A172 (cell line): ENCODE measurements at places on chromosomes 16 and 17. TPM values are rescaled to one million over a fixed set of nuclear protein-coding genes. Genes with fewer than 3 reads are reported as not detected.

- no peak for DNase-seq
These were observed 129.7 kb upstream of the CHMP6 start for GRCh38 chr17:80861892-80862291.

GRCh38 chr16:11165894-11166665 lies 89.9 kb downstream of the SOCS1 start:
- no peak for DNase-seq

- no peak for DNase-seq
These were observed 342.5 kb downstream of the CPPED1 start for GRCh38 chr16:12461201-12461600.

- DNase-seq = no peak
These were observed 84.6 kb downstream of the KANSL1 start for GRCh38 chr17:46108550-46109110.

GRCh38 chr17:47630614-47631013 lies 19.1 kb upstream of the KPNB1 start:
- no peak for DNase-seq

The CA5A gene
- not detected in 2 replicates for total RNA-seq

GRCh38 chr17:61122326-61122913 lies 277.2 kb upstream of the TBX2 start:
- no peak for DNase-seq

DNA sequence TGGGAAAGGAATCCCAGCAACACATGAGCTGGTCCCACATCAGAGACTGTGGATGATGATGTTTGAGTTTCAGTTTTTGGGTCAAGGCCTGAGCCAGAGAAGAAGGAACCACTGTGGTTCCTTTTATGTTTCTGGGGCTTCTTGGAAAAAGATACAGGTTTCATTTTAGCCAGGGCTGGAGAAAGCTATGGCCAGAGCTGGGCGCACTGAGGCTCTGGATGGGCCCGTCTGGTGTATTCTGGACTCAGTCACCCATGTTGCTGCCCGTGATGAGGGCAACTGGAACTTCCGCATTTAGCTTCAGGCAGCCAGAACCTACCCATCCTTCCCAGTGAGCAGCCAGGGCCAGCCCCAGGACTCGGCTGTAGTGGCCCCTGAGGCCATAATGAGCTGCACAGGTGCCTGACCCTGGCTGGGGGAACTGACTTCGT lies 15.0 kb upstream of the PITPNA start:
- DNase-seq = no peak

The C17orf78 gene
- not detected in 2 replicates for total RNA-seq

DNA sequence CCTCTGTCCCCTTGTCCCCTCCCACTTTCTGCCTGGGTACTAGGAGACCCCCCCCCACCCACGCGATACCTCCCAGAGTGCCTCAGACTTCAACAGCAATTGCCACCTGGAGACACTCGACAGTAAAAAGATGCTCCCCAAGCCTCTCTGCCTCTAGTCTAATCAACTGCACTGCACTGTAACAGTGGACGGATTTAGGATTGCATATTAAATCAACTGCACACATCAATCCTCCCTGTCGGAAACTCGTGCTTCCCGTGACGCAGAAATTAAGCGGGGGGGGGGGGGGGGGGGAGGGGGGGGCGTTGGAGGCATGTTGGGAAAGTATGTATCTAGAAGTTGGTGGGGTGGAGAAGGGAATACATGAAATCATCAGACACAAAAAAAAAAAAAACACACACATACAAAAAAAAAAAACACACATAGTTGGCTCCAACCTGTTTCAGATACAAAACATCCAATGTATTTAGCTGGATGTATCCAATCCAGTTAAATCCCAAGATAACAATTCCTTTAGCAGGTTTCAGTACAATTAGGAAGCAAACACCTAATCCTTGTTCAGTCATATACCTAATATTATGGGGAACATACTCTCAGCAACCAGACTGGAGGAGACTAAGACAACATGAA lies 29.7 kb downstream of the FAM222B start:
- peak; percentile 69 for DNase-seq

The TBC1D3 gene
- total RNA-seq = not detected in 2 replicates

DNA sequence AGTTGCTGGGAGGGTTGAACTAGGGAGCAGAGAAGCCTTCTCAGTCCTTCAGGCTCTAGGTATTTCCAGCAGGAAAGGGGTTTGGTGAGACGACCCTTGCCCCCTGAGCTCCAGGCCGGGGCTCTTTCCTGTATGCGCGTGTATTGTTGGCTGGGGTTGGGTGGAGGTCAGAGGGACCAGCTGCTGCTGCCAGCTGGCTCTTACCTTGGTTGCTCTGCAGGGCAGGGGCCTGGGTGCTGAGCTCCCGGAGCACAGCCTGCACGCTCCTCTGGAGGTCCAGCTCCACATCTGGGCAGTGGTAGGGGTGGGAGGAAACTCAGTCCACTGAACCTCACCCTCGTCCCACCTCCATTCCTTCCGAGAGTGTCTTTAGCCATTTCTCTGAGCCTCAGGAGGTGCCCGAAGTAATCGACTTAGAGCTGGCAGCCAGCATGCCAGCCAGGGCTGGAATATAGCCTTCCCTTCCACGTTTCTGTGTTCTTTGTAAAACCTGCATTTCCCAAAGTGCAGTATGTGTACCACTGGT lies 28.0 kb downstream of the PIK3R6 start:
- no peak for DNase-seq

The PEMT gene
- total RNA-seq = 39.6 and 44.0 TPM in 2 replicates

- DNase-seq = no peak
These were observed 29.1 kb downstream of the HS3ST3B1 start for GRCh38 chr17:14329900-14330491.

- no peak for DNase-seq
These were observed 999 bp downstream of the XYLT1 start for GRCh38 chr16:17469741-17470181.

The HBQ1 gene
- total RNA-seq = not detected in 2 replicates

GRCh38 chr16:63830061-63830460 lies 1291.8 kb downstream of the CDH11 start:
- no peak for DNase-seq

DNA sequence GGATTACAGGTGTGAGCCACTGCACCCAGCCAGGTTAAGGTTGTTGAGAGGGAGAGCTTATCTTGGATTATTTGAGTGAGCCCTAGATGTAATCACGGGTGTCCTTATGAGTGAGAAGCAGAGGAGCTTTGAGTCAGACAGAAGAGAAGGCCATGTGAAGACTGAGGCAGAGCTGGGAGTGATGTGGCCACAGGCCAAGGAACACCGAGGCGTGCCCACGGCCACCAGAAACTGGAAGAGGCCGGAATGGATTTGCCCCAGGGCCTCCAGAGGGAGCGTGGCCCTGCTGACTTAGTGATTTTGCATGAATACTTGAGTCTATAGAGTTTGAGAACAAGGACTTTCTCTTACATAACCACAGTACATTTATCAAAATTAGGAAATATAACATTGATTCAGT lies 137.7 kb downstream of the RPTOR start:
- no peak for DNase-seq

- DNase-seq = peak; percentile 42
These were observed at the start of gene ZFHX3 for GRCh38 chr16:73047536-73048291. ZFHX3 (minus strand) TSS chr16:73048128; CDS start chr16:72960145, 87,983 bp downstream.

DNA sequence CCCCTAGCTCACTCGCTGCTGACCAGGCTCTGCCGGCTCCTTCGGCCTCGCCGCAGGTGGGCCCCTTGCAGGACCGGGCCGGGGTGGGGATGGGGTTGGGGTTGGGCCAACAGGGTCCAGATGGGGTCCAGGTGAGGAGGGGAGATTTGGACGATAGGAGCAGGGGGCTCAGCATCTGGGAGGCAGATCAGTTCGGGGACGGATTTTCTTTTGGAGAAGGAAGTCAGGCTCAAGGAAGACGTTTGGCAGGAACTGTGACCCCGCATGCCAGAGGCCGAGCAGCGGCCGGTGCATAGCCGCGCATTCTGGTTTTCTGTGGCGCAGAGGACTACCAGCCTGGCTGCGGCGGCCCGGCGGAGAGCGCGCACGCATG lies 845 bp upstream of the ALDOA start:
- no peak for DNase-seq

The CFAP119 gene
- 6.5 and 10.5 TPM in 2 replicates for total RNA-seq

The TOX3 gene
- not detected in 2 replicates for total RNA-seq

DNA sequence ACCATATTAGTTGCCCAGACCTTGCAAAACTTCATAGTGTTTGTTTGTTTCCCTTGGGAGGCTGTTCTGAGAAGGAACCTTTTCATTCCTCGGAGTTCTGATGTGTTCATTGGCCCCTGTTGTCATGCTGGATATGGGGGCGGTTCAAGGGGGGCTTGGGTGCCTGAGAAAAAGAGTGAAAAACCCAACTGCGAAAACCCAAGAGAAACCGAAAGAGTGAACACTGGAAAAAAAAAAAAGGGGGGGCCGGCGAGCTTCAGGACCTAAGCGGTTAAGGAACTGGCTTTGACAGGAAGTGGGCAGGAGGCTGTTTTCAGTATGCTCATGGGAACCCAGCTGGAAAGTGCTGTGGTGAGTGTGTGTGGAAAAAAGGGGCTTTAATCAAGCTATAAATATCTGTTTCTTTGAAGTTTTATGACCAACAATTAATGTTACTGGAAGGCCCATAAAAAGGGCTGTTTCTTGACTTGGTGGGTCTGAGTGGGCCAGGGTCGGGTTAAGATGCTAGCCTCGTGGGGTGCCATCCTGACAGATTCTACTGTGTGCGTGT lies 510.7 kb downstream of the MAF start:
- DNase-seq = no peak

GRCh38 chr17:79079421-79080200 lies 5.0 kb downstream of the ENGASE start:
- no peak for DNase-seq

DNA sequence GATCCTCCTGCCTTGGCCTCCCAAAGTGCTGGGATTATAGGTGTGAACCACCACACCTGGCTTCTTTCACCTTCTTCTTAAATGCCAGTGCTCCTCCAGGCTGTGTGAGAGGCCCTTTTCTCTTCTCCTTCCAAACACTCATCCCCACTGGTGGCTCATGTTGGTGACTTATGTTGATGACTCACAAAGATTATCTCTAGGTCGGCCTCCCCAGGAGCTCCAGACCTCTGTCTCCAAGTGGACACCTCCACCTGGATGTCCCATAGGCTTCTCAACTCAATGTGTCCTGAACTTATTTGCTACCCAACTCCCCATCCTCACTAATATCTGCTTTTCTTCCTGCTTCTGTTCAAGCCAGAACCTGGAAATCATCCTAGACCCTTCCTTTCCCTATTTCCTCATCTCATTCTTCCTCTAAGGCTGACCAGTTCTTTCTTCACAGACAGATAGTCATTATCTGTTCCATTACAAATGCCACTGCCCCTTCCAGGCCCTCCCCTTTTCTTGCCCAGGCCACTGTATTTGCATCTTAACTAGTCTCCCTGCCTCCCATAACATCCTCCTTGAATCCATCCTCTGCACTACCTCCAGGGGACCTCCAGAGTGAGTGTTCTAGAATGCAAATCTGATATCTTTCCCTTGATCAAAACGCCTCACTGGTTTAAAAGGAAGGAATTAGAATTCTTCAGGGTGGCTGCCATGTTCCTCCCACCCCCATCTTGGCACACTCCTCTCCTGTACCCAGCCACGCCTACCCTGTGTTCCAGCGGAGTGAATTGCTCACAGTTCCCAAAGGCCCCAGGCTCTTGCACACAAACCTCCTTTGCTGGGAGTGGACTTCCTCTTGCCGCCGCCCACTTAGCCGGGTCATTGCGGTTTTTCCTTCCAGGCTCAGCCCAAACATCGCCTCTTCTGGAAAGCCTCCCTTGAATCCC lies 34.8 kb upstream of the FBXO47 start:
- no peak for DNase-seq

GRCh38 chr17:82489851-82490511 lies 29.6 kb upstream of the FOXK2 start:
- DNase-seq = no peak

GRCh38 chr16:82264756-82265155 lies 94.7 kb upstream of the MPHOSPH6 start:
- DNase-seq = no peak

- no peak for DNase-seq
These were observed 5.4 kb downstream of the DVL2 start for GRCh38 chr17:7228920-7229319.

The C17orf100 gene
- total RNA-seq = 0.24 and 0.89 TPM in 2 replicates

The NAGS gene
- total RNA-seq = 1.1 and 1.4 TPM in 2 replicates

DNA sequence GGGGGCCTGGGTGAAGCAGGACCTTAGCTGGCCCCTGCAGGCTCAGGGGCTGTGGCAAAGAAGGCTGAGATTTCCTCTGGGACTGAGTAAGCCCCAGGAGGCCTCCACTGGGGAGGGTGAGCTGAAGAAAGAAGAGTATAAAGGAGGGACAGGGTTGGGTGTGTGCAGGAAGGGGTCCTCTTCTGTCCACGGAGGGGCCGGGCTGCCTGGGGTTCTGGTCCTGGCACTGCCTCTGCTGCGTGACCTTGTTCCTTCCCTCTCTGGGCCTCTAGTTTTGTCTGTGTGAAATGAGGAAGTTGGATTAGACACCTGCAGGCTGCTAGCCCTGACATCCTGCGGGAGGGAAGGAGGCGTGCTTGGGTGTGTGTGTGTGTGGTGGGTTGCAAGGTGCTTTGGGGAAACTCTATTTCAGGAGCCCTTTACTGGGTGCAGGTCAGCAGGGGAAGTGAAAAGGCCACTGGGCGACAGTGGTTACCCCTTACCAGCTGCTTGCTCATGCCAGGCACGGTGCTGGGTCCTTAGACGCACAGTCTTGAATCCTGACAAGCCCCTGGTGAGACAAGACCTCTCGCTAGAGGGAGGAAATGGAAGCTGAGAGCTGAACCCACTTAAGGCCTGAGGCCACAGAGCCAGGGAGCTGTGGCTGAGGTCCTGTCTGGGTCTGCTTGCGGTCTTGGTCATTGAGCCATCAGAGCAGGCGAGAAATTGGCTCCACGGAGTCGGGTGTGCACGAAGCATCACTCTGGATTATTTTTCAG lies 60.7 kb downstream of the OR1D5 start:
- no peak for DNase-seq

DNA sequence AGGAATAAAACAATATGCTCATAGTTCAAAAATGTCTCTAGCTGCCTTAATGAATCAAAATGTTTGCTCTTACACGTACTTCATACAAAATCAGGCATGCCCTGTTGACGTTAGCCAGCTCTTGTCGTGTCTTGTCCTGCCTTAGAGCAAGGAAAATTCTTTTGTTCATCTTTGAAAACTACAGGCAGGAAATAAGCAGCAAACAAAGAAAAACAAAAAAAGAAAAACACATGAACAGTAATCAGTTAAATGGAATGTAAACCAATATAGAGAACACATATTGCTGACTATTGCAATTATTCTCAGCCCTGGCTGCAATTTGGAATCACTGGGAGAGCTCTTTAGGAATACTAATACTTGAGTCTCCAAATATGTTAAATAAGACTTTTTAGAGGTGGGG lies 1.7 kb downstream of the CAPNS2 start:
- no peak for DNase-seq

GRCh38 chr17:34401165-34401564 lies 38.1 kb upstream of the CCL1 start:
- no peak for DNase-seq
